Astrocyte of the spinal cord (primary cell): ENCODE measurements at places on chromosomes 7 and 10.
A peak's percentile ranks its signal among the peaks of the same experiment; 100 is the strongest.

GRCh38 chr7:26183545-26184280 is 16.8 kb downstream of the HNRNPA2B1 start:
- no peak for DNase-seq

DNA sequence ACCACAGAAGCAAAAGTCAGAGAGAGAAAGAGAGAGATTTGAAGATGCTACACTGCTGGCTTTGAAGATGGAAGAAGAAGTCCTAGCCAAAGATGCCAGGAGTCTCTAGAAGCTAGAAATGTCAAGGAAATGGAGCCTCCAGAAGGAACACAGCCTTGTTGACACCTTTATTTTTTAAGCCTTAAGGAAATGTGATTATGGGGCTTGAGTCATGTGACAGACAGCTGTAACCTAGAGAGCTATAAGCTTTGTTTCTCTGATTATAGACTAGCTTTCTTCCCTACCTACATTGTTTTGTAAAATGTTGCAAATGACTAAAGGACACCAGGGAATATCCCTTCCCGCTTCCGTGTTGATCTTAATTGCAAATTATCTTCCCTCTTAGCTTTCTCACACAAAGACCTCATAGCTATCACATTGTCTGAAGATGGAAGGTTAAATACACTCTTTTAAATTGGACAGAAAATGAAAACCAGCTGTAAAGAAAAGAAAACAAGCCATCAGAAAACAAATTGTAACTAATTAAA is 199.9 kb downstream of the ARHGAP12 start:
- no peak for DNase-seq

DNA sequence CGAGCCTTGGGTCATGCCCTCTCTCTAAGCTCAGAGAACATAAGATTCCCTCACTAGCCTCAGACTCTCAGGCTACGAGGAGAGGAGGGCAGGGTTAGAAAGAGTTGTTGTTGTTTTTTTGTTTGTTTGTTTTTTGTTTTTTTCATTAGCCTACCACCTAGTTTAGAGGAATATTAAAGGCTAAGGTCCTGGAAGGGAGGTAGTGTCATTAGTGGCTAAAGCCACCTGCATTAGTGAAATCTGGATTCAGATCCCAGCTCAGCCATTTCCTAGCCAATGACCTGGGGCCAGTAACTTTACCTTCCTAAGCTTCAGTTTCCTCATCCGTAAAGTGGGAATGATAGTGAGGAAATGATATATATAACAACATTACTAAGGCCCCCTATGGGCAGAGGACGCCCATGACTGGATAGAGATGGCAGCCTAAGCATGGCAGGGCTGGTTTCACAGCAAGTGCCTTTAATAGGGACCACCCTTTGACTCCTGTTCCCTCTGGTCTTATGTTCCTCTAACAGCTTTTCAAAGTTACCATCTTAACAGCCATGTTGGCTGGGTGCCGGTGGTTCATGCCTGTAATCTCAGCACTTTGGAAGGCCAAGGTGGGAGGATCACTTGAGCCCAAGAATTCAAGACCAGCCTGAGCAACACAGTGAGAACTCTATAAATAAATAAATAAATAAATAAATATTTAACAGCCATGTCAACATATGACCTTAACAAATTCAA is 5.1 kb downstream of the DDIT4 start:
- DNase-seq: no peak

- no peak for DNase-seq
Observed at GRCh38 chr7:126302639-126303038, 950.1 kb downstream of the GRM8 start.

DNA sequence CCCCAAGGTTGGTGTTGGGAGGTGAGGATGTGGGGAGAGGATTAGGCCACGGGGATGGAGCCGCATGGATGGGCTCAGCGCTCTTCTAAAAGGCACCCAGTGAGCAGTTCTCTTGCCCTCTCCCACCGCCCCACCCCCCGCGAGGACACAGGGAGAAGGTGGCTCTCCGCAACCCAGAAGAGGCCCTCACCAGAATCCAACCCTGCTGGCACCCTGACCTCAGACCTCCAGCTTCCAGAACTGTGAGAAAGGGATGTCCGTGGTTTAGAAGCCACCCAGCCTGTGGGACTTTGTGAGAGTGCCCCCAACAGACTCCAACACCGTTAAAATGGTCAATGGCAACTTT is 242.8 kb upstream of the PPP2R2D start:
- no peak for DNase-seq

- no peak for DNase-seq
Observed at GRCh38 chr10:59888781-59889435, 17.4 kb downstream of the CCDC6 start.

- DNase-seq: peak; percentile 57
Observed at GRCh38 chr10:122911889-122912484, 1.6 kb downstream of the FAM24A start.

- DNase-seq: no peak
Observed at GRCh38 chr10:62911210-62911963, 95.2 kb upstream of the EGR2 start.

- no peak for DNase-seq
Observed at GRCh38 chr10:70858759-70859158, 29.6 kb downstream of the PCBD1 start.

- DNase-seq: no peak
Observed at GRCh38 chr10:14587540-14588083, 187.1 kb downstream of the FAM107B start.

DNA sequence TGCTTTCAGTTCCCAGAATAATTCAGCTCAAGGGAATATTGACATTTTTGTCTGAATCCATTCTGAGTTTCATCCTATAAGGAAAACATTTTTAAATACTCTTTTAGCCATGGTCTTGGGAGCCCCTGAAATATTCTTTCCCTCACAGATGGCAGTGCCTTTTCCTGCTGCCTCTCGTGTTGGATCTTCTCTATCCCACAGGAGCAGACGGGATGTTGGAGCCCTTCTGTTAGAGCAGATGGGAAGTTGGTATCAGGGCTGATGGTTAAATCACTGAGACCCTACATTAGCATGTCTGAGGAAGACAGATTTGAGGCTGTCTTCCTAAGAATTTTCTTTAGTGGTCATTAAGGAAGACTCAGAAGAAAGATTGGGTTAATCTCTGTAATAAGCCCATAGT is 737.8 kb downstream of the LRMDA start:
- DNase-seq: no peak

DNA sequence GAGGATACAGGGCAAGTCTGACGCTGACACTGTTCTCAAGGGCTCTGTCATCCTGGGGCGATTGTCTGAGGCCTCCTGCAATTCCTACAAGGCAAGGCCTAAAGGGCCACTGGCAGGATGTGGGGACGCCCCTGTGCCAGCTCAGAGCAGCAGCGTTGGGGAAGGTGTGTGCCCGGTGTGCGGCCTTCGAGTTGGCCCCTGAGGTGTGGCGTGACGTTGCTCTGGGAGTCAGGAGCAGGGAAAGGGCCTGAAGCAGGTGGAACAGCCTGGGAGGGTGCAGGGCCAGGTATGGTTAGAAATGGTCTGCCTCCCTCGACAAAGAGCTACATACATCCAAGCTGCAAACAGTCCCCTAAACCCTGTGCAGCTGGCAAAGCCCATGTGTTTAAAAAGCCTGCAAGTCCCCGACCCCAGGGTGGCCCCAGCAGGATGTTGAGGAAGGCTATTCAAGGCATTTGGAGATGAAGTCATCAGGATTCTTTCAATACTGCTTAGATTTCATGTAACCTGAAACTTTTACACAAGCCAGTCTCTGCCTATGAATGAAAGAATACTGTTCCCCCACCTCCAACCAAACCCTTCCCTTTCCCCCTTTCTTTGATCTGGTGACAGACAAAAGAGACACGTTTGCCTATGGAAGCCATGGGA is 142.5 kb upstream of the TNS3 start:
- DNase-seq: peak; percentile 88

DNA sequence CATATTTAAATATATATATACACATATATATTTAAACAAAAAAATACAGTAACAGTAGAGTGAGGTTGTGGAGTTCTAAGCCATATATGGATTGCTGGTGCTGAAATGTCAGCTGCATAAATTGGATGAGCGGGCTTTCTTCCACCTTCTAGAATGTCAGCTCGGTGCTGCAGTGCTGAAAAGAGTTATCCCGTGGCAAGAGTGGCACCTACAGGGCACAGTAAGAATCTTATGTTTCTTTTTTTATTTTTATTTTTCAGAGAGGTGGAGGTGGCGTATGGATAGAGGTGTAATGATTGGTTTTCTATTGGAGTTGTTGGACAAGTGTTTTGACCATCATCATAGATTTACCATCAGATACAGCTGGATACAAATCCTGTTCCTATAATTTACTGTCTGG is 86.2 kb upstream of the DYNC1I1 start:
- DNase-seq: peak; percentile 65

- no peak for DNase-seq
Observed at GRCh38 chr7:78389022-78389421, 590.4 kb downstream of the PHTF2 start.

- no peak for DNase-seq
Observed at GRCh38 chr7:102849538-102849937, 63.3 kb upstream of the LRRC17 start.

DNA sequence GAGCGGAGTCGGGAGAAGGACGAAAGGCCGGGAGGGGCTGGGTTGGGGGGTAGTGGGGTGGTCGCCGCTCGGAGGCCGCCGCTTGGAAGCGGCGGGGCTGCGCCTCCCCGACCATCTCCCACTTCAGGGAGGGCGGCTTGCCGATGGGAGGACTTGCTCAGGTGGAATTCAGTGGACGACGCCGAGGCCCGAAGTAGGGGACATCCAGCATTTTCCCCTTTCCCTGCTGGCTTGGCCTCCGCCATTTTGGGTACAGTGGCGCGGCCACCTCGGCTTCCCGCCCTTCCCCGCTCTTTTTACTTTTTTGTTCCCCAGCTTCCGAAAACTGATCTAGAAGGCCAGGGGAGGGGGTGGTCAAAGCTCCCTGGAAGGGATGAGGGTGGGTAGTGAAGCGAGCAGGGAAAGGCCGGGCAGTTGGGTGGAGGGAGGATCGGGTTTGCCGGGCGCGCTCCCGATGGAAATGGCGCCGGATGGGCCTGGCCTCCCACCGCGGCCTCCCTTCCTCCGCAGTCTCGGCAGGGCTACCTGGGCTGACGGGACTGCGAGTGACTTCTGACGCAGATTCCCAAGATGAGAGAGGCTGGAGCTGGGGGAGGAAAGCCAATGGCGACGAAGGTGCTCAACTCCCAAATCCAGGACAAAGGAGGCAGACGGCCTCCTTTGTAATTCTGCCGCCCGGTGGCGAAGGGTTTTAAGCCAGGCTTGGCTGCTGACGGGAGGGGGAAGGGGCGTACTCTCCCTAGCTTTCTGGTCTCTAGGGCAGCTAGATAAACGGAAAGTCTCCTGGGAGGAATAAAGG is at the start of gene PBLD:
PBLD (minus strand) TSS at position 670 of the 799 bp plus-strand sequence. CDS start 26,084 bp downstream, outside the sequence.
- peak; percentile 86 for DNase-seq

- no peak for DNase-seq
Observed at GRCh38 chr10:119248681-119249080, 41.3 kb downstream of the GRK5 start.

GRCh38 chr10:24912215-24912614 is 40.2 kb downstream of the PRTFDC1 start:
- no peak for DNase-seq
